ENCODE measurements at places on chromosomes 12 and 14. TPM values are rescaled to one million over a fixed set of nuclear protein-coding genes. Genes with fewer than 3 reads are reported as not detected.

Gene NRL
- polyA plus RNA-seq, result 2.2 TPM

Gene UBR7
- 16.4 TPM for polyA plus RNA-seq

Gene GLIPR1L1
- polyA plus RNA-seq, result 1.2 TPM

Gene AGAP2
- polyA plus RNA-seq, result 1.5 TPM

Gene NEUROD4
- polyA plus RNA-seq, result not detected

Gene BEGAIN
- 3.7 TPM for polyA plus RNA-seq

Gene GZMH
- polyA plus RNA-seq, result not detected
